ENCODE measurements at places on chromosomes 4 and X.

DNA sequence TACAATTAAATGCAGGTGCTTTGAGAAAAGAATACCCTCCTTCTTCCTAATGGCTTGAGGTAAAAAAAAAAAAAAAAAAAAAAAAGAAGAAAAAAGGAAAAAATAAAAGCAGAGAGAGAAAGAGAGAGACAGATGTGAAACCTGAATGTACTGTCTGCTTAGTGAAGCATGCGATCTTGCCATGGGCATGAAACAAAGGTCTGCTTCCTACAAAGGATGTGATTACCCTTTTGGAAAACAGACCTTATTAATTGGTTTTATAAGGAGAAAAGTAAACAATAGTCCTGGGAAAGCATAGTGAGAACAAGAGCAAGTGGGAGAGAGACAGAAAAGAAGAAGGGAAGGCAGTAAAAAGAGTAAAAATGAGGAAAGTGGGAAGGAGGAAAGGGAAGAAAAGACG is 526.1 kb upstream of the PABPC4L start:
- no peak for DNase-seq

GRCh38 chr4:145231906-145232700 is 51.7 kb upstream of the OTUD4 start:
- no peak for DNase-seq

DNA sequence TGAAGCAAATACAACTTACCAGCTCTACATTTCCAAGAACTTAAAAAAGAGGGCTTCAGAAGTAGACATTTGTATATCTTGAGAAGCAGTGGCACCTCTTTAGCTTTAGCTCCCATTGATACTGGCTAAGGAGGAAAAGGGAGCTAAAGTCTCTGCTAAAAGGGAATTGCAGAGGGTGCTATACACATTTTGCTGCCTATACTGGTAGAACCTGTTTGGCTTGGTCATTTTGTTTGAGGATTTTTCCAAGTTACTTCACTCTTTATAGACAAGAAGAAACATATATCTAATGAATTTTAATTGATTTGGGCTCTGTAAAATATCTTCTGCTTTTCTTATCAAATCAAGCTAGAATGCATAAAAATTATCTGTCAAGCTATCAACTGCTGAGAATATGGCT is 11.8 kb downstream of the PAPSS1 start:
- no peak for DNase-seq

GRCh38 chrX:106726485-106727437 is at the start of gene RNF128:
Gene RNF128 (plus strand): TSS chrX:106726701. CDS start chrX:106726914, 213 bp downstream.
- no peak for DNase-seq

DNA sequence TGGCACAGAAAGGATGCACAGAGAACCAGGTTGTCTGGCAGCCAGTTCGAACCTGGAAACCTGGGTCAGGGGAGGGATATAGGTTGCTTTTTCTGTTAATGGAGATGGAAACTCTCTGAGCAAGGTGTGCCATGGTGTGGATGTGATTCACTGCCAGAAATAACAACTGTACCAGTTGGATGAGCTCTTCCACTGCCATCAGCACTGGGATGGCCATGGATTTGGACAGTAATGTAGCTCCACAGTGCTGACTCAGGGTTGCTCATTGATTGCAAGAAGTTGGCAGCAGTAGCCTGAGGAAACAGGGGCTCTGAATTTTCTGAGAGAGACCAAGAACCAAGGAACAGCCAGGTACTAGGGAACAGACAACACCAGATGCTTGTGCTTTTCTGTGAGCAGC is 33.8 kb downstream of the PNMA5 start:
- no peak for DNase-seq

DNA sequence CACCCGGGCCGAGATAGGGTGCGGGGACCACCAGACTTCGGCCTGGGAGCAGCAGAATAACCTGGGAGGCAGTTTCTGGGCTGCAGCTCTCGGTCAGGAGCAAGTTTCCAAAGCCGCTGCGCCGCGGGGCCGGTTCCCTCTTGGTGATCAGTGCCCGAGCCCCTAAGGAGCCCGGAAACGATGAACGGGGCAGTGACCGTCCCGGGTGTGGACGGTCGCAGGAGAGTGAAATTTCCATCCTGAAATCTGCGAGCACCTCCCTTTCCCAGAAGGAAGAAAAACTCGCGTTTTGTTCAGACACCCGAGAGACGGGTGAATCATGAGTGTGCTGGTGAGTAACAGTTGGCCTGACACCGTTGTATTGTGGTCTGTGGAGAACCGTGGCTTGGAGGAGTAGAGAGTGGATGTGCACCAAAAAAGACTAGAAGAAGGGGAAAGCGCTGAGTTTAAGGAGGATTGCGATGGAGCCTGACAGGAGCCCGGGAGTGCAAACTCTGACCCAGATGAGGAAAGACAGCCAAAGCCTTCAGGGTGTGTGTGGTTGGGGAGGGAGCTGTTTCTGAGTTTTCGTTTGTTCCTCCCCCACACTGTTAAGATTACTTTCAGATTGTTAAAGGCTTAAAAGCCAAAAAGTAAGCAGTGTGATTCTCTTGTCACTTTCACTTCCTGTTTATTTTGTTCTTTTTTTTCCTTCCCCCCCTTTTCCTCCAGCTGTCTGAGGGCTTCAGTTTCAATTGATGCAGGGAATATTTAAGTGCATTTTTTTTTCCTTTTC is 828 bp downstream of the MCUB start:
- DNase-seq, result peak; percentile 47

GRCh38 chr4:170270628-170271027 is 180.9 kb upstream of the AADAT start:
- no peak for DNase-seq

GRCh38 chr4:90745176-90745575 is 618.0 kb downstream of the CCSER1 start:
- no peak for DNase-seq

GRCh38 chrX:143664302-143664701 is 28.4 kb upstream of the SLITRK4 start:
- no peak for DNase-seq

DNA sequence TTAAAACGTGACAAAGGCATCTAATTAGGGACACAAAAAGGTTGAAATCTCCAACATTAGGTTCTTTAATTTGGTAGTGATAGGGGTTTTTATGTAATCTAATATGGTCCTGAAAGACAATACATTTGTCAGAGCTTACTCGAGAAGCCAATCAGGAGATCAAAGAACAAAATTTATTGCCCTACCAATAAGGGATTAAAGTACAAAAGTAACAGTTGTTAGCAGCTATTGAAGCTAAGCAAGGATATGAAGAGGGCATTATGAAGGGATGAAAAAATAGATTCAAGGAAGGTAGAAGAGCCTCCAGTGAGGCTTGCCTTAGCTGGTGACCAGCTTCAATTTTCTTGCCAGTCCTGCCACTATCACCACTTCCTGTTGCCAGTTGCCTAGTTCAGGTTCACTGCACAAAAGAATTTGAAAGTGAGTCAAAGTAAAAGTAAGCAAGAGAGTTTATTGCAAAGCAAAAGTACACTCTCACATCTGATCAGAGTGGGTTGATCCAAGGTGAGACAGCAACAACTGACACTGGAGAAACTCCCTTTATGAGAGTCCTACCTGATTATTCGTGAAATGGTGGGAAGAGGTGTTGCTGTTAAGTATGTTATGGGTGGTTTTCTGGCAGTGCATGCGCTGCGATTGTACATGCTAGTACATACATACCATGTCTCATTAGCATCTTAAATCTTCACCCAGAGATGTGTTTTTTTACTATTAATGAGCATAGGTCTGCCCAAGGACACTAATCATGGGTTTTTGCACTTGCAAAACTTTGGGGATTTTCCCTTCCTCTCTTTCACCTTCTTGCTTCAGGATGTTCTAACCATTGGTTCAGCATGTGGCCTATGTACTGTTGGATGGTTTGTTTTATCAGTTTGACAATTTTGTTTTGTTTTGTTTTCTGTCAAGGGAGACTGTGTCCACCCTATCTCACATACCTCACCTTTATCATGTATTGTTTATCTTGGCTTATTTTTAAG is 263.2 kb upstream of the ITM2A start:
- DNase-seq, result no peak

DNA sequence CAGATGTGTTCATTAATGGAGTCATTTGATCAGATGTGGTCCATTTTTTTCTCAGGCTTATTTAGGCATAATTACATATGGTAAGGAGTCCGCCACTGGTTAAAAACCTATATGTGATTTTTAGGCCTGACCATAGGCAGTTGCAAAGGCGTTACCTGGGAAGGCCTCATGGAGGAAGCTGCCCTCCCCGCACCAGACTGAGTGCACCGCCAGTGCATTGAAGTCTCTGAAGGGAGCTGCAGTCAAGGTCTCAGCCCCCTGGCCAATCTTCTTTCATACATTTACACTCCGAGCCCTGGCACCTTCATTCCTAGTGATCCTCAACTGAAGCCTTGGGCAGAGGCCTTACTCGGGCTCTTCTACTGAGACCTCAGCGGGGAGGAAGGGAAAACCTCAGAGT is 898.2 kb upstream of the AGA start:
- no peak for DNase-seq

GRCh38 chr4:35250331-35250730 is 994.0 kb downstream of the ARAP2 start:
- no peak for DNase-seq

GRCh38 chr4:138775890-138776289 is 239.7 kb upstream of the NOCT start:
- DNase-seq, result no peak

DNA sequence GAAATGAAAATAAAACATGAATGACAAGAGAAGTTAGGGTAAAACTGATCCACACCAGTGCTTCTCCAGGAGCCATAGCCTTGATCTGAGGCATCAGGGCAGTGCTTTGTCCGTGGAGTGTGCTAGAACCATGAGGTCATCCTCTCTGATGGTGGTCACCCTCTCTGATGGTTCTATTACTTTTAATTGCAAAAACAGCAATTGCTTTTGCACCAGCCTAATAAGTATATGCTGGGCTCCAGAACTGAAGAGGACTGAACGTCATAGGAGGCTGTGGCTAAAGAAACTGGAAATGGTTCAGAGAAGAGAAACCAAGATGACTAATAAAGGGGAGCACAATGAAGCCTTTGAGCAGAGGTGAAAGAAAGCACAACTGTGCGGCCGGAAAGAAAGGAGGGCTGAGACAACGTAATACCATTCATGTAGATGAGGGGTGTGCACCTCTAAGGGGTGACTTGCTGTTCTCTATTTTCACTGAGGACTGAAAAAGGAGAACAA is 17.0 kb upstream of the TMEM154 start:
- peak; percentile 29 for DNase-seq

DNA sequence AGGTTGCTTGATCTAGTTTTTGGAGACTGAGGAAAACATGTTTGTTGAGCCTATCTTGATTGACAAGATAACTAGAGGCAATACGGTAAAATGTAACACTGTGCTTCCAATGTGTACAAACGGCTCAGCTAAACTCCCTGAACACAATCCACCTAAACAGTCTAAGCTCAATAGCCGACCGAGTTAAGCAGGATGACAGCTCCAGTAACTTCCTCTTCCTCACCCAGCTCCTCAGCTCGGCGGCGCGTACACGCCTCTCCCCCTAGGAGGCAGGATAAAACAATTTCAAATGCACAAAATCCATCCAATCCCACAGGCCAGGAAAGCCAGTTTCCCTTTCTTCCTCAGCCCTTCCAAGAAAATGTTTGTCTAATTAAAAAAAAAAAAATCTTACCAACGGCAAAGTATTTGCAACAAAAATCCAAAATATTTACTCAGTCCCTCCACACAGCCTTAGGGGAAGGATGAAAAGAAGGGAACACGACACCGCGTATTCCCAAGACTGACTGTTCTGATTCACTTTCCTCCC is 1.0 kb downstream of the CNOT6L start:
- DNase-seq, result peak; percentile 36

DNA sequence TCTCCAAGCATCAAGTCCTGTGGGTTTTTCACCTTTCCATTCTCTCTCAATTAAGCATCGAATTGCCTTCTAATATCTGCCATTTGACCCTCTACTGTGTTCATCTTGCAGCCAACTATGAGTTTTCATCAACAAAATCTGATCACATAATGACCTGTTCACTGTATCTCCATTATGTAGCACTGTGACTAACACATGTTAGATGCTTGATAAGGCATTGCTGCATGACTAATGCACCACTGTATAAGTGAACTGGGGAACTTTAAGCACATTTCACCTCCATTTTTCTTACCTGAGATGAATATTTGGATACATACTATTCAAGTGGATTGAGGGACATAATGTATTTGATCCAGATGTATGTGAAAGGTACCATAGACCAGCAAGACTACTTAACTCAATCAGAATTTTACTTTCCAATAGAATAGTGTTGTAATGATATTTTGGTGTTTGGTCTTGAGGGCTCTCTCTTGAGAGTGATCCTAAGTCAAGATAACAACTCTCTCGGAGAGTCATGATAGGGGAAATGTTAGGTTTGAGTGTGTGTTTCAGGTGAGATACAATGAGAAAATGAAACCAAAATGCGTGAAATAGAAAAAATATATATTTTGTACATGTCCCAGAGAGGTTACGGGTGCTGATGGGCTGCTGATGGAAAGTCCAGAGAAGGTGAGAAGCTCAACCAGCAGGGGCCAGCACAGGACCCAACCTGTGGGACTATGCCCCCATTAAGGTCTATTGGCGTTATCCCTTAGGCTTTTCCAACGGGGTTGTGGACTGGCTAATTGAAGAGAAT is 60.2 kb upstream of the HS3ST1 start:
- no peak for DNase-seq

DNA sequence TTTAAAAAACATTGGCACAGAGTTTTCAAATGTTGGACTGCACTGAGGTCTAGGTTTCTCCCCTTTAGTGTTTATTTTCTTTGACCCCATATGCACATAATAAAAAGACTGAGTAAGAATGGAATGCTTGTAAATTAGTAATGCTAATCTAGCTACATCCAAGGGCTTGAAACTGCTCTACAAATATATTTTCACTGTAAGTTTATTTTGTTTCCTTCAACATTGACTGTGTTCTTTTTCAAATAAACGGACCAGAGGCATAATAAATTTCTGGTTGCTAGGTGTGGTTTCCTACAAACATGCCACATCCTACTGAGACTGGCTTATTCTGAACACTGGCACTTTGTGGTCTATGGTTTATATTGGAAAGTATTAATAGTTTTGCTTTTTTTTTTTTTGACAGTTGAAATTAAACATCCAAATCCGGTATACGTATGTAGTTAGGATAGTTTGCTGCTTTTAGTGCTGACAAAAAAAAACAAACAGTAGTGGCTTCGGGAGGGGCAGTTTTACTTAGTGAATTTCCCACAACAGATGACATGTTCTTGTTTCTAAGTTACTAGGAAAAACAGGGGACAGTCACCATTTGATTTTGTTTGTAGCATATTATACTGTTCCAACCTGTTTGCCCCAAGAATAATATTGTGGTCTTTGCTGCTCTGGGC is 13.2 kb downstream of the CA5B start:
- no peak for DNase-seq

DNA sequence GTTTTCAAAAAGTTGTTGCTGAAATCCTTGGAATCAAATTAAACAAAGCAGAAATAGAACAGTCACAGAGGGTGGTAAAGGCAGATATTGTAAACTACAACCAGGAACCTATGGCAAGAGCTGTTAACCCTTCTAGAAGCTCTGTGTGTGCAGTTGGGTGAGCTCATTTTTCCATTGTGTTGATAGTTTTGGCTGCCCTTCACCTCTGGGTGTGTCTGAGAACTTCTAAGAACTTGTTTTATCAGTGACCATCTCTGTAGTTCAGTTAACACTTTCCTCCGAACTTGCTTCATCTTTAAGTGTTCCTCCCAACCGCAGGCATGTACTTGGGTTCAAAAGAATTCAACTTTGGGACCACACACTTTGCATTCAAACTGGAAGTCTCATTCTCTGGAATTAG is 32.7 kb downstream of the RBMX start:
- DNase-seq, result no peak

- no peak for DNase-seq
These were observed 14.7 kb upstream of the VSIG1 start for GRCh38 chrX:108029928-108030711.

- DNase-seq, result no peak
These were observed 14.9 kb downstream of the RNF150 start for GRCh38 chr4:141118381-141118780.
